ELR (cell line): ENCODE measurements at places on chromosomes 4 and X.
A peak's percentile ranks its signal among the peaks of the same experiment; 100 is the strongest.

DNA sequence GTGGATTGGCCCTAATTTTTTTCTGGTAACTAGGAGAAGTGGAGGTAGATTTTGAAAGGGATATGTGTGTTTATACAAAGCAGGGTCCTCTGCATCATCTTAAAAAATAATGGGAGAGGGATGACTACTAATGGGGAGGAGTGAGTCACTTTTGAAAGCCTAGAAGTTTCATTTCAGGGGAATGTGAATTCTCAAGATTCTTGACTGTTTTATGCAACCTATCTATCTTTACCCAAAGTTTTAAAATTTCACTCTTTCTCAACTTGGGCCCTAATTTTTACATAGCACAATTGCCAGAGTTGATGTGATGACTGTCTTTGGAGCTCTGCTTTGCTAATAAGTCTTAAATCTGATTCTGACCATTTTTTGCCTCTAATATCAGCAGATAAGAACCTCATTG lies 445.2 kb downstream of the GRXCR1 start:
- DNase-seq, result peak; percentile 37

GRCh38 chr4:3271131-3271530 lies 21.7 kb upstream of the RGS12 start:
- DNase-seq, result no peak

DNA sequence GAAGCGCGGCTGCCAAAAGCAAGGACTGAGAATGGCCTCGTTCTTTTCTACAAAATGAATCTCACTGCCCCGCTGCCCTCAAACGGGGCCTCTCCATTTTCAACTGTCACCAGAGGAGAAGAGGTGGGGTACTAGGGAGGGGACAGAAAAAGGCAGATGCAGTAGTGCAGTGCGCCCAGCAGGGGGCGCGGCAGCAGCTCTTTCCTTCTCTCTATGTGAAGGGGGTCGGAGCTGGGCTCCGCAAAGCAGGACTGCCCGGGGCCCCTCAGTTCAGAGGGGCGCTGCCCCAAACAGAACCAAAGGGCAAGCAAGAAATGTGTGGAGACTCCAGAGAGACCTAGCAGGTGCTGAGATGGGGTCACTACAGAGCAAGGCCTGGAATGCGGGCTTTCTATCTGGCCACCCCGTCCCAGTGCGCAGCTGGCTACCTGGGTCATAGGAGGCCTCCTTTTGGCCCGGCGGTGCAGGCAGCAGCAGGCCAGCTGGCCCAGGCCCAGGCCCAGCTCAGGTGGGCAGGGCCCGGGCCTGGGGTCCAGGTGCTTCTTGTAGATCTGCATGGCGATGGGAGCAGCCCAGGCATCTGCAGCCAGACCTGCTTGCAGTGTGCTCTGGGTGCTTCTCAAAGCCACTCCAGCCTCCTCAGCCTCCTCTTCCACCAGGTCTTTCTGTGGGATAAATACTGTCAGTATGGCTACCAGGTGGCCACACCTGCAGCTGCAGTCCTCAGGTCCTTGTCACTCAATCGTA lies 5.9 kb downstream of the IRAK1 start:
- peak; percentile 47 for DNase-seq

DNA sequence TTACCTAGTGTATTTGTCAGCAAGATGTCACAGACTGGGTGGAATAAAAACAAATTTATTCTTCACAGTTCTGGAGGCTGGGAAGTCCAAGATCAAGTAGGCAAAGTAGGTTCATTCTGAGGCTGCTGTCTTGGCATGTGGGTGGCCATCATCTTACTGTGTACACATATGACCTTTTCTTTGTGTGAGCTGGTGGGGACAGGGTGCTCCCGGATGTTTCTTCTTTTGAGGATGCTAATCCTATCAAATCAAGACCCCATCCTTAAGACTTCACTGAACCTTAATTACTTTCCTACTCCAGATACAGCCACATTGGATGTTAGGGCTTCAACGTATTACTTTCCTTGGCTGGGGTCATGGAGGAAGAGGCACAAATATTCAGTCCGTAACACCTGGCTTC lies 74.0 kb downstream of the TLL1 start:
- DNase-seq, result no peak

GRCh38 chrX:44143061-44143602 lies 169.9 kb upstream of the NDP start:
- DNase-seq, result peak; percentile 4

GRCh38 chrX:119698845-119699244 lies 5.9 kb upstream of the SEPTIN6 start:
- DNase-seq, result peak; percentile 66

- peak; percentile 52 for DNase-seq
Observed at GRCh38 chr4:85780664-85781063, 305.7 kb downstream of the ARHGAP24 start.

DNA sequence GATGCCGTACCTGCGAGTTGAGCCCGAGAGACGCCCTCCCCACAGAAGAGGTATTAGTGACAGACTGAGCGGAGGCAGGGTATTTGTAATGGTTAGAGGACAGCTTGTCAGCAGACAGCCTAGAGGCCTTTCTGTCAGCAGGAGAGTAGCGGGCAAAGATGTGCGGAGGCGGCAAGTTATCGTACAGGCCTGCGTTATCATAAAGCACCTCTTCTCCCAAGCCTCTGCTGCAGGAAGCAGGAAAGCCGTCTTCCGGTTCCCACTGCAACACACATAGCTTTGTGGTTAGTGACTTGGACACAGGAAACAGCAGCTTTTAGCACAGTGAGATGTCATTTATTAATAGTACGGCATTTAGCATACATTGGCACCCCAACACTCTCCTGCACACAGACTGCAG lies 158.3 kb downstream of the AFAP1 start:
- peak; percentile 76 for DNase-seq

GRCh38 chrX:132623300-132623699 lies 134.5 kb upstream of the MBNL3 start:
- DNase-seq, result no peak

- DNase-seq, result peak; percentile 65
Observed at GRCh38 chrX:11064851-11065600, 46.1 kb upstream of the HCCS start.

DNA sequence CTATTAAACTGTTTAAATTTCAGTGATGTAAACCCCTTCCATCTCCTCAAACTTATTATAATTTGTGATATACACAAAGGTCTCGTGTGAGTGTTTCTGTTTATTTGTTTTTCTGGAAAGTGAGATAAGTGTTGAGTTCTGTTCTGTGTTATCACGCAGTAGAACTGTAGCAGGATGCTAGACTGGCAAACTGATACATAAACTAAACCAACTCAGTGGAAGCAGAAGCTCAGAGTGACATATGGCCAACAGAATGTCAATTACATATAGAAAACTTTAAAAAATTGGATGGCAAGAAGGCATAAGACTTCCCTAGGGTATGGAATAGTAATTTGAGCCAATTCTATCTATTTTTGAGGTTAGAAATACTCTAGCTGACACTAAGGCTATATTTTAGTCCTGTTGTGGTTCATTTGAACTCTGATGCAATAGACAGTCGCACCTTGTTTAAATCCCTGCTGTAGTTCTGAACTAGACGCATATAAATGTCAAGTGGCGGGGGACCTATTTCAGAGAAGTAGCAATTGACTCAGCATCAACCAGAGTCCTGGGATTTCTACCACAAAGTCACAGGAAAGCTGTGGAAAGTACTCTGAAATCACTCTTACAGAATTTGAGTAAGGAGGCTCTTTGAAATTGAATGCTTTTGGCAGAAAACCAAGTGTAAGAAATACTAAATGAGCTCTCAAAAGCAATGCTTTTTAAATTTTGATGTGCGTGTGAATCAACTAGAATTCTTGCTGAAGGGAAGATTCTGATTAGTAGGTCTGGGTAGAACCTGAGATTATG lies 294.4 kb downstream of the INPP4B start:
- DNase-seq, result no peak

DNA sequence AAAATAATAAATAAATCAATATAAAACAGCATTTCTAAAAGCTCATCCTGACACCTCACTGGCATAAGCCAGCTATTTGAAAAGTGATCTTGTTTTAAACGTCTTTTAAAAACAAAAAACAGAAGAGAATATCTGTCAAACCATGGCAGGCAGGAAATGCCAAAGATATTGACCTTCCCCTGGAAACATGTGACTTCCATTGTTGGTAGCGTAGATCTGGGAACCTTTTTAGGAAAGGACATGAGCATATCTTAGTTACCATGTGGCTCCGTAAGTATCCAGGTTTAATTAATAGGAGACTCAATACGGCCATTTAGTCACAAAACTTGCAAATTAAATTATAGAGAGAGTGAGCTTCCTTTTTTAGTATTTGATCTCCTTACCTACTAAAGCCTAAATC lies 83.0 kb upstream of the KLHL4 start:
- no peak for DNase-seq

GRCh38 chr4:132313852-132314251 lies 835.2 kb upstream of the PCDH10 start:
- no peak for DNase-seq
